ENCODE measurements at places on chromosomes 5 and 9. TPM values are rescaled to one million over a fixed set of nuclear protein-coding genes. Genes with fewer than 3 reads are reported as not detected.

Gene EPB41L4A
- 28.4 TPM for polyA plus RNA-seq

Gene SPARC
- 8,726 TPM for polyA plus RNA-seq

DNA sequence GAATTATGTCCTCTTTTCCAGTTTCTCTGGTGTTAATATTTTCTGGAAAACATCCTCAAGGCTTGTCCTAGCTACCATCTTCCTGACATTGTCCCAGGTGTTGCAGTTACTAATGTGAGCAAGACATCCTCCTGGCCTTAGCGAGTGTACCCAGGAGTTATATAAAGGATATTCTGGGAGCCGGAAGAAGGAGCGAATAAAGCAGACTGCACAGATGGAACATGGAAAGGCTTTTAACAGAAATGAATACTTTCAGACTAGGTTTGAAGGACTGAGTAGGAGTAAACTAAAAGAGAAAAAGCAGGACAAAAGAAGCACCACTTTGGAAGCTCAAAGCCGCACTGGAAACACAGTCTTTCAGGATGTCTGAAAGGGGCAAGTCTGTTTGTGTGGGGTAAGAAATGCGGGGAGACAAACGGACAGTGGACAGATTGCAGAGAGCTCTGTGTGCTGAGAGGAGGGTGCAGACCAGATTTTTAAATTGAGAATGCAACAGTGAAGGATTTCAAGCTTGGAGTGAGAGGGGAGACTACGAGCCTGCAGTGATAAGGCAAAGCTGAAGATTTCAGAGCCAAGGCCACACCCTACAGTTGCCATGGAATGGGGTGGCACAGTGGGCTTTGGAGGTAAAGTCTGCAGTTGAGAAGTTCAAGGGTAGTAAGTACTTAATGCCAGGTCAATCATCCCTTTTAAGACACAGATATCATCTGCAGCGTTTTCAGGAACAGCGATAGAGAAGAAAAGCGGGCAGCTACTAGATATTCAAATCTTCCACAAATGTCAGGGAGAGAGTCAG lies 94.1 kb upstream of the TAF11L2 start:
- DNase-seq: no peak

- no peak for DNase-seq
Measured at GRCh38 chr5:54087436-54087835, 222.9 kb downstream of the ARL15 start.

DNA sequence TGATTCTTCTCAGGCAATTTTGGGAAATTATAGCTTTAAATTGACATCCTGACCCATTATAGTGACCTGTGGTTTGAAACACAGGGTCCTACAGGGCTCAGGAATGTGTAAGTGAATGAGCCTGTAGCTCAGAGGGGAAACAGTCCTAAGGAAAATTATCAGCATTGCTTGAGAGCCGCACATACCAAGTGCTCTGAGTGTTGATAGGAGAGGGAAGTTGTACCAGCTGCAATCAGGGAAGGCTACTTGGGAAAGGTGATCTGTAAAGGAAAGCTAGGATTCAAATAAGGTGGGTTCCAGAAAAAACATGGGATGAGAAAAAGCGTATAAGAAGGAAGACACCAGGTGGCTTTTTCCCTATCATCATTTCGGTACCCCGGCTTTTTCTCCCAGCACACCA lies 4.4 kb upstream of the SLC25A51 start:
- DNase-seq: no peak

DNA sequence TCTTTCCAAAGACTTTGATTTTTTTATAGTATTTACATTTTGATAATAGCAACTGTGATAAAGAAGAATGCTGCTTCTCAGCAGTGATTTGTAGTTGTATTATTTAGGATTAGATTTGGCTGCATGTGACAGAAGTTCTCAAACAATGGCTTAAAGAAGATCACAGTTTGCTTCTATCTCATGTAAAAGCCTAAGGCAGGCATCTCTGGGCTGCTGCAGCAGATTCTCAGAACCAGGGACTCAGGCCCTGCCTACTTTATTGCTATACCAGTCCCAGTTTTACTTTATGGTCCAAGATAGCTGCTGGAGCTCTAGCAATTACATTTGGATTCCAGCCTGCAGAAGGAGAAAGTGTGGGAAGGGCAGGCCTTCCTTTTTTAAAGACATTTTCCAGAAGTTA lies 8.8 kb upstream of the SNX2 start:
- DNase-seq: no peak

GRCh38 chr5:35103637-35104299 lies 56.0 kb upstream of the AGXT2 start:
- no peak for DNase-seq

DNA sequence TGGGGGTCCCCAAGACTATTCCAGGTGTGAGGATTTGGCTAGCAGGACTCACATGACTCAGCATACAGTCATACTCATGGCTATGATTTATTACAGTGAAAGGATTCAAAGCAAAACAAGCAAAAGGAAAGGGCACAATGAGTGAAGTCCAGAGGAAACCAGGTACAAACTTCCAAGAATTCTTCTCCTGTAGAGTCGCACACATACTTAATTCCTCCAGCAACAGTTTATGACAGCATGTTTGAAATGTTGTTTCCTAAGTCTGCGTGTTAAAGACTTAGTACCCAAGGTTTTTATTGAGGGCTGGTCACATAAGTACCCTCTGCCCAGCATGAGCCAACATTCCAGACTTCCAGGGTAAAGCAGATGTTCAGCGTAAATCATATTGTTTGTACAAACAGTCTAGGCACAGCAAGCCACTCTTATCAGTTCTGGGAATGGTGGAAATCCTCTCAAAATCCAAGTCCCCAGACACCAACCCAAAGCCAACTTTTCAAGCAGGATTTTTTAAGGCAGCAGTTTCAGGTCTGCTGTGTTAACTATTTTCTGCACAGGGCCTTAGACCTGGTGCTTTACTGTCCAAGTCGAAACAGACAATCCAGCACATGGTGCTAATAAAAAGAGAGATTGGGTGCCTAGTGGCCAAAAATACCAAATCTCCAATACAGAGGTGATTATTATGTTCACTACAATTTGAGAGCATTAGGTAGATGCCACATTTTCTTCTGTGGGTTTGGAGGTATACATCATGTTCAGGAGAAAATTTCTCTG lies 18.6 kb upstream of the RICTOR start:
- DNase-seq: no peak

All from left renal pelvis (tissue), 4 donors.